ENCODE measurements at places on chromosomes 1 and 21.

DNA sequence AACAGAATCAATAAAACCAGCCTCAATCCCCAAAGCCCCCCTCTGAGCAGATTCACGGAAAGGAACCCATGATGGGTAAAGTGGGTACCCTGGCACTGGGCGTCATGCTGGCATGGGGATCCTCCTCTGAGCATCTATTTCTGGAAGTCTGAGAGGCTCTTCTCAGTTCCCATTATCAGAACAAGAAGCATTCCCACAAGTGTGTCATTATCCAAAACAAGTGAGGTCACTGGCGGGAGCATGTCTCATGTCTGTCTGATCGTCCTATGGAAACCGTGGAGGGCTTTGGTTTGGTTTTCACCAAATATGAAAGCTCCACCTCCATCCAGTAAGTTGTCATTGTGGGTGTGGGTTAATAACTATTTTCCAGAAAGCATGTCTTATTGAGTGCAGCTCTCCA, 70.7 kb downstream of the PGM1 start:
- no peak for DNase-seq

DNA sequence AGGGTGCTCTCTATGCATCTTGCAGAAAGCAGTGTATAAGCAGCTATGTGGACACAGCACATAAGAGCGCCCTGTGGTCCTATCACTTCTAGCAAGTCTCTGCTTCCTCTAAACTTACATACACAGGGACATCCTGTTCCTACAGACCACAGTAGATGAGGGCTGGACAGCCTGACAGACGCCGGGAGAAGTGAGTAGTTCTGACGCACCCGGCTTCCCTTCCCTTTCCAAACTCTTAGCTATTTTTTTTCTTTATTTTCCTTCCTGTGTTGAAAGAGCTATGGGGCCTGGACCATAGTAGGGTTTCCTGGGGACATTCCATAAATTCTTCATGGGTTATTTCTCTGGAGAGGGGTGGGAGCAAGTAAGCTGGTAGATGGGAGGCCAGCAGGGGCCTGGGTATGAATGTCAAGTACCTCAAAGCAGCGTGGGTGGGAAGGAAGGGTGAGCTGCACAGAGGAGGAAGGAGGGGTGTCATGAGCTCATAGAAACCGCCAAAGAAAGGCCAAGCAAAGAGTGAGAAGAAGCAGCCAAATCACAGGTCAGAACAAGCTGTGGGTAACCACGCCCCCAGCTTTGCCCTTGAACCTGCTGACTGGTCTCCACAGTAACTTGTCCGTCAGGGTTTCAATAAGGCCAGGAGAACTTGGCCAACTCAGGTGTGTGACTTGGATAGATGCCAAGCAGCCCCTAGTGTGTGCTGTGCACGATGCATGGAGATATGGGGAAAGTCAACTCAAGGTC, 36.6 kb downstream of the PLXNA2 start:
- no peak for DNase-seq

DNA sequence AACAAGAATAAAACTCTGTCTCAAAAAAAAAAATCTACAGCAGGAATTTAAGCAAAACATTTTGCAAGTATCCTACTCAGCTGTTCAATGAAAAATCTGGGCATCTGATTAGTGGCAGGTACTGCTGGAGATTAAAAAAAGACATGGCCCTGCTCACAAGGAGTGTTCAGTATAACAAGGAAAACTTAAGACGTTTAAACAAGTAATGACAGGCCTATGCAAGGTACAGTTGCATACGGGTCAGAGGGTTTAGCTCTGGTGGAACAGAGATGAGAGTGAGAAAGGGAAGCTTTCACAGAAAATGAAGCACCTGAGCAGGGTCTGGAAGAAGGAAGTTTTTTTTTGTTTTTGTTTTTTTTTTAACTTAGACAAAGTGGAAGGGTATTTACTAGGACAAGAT, 23.0 kb downstream of the SNRNP40 start:
- DNase-seq = no peak

- DNase-seq = peak; percentile 33
Observed at GRCh38 chr1:225825607-225826007, 15.7 kb downstream of the EPHX1 start.

- DNase-seq = no peak
Observed at GRCh38 chr1:40886318-40887011, 24.3 kb upstream of the CITED4 start.

- DNase-seq = no peak
Observed at GRCh38 chr1:239388578-239388977, 2.2 kb downstream of the CHRM3 start.

- peak; percentile 86 for DNase-seq
Observed at GRCh38 chr1:198681831-198682759, 43.3 kb downstream of the PTPRC start.

- no peak for DNase-seq
Observed at GRCh38 chr1:190084552-190084951, 393.1 kb downstream of the BRINP3 start.

DNA sequence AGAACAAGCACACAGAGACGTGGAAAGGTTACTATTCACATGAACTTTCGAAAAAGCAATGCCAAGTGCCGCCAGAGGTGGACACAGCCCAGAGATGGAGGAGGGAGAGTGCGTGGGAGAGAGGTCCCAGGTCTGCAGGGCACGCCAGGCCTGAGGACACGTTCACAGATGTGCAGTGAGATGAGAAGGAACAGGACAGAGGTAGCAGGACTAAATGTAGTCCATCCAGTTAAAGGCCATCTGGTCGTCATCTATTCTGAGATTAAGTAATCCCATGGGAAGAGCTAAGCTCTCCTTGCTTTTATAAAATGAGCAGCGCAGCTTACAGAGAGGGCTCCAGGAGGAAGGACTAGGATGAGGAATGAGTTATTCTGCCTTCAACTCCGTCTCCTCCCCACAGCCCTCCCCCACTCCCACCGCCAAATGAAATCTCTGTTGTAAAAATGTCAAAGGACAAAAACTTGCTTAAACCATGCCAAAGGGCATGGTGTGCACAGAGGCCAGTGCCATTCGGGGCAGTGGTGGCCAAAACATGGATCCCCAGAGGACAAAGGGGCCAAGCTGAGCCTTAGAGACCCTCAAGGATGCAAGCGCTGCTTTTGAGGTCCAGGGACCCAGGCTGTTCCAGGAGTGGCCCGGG, 85.4 kb upstream of the SLC25A33 start:
- DNase-seq = no peak

- DNase-seq = no peak
Observed at GRCh38 chr1:116777831-116778830, 23.9 kb downstream of the CD2 start.

DNA sequence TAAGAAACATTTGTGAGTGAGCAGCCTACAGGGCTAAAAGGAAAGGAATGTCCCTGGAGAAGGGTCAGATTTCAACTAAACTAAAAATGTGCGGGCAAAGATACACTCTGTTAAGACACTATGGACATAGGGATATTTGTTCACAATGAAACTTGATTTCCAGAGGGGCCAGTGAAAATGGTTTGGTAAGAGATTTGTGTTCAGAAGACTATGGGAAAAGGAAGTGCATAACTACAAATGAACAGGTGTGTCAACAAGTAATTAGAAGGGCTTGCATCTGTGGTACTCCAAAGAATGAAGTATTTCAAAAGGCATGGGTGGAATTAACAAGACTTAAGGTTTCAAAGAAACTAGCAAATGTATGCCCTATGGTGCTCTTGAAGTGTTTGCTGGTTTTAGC, 60.4 kb downstream of the NME7 start:
- peak; percentile 64 for DNase-seq

- no peak for DNase-seq
Observed at GRCh38 chr21:25813917-25814316, 79.1 kb downstream of the GABPA start.

GRCh38 chr21:41321211-41321907, 4.8 kb downstream of the FAM3B start:
- DNase-seq = no peak

- no peak for DNase-seq
Observed at GRCh38 chr1:66309006-66309741, 224.8 kb upstream of the SGIP1 start.

GRCh38 chr1:212651521-212651920, 43.0 kb downstream of the ATF3 start:
- no peak for DNase-seq

DNA sequence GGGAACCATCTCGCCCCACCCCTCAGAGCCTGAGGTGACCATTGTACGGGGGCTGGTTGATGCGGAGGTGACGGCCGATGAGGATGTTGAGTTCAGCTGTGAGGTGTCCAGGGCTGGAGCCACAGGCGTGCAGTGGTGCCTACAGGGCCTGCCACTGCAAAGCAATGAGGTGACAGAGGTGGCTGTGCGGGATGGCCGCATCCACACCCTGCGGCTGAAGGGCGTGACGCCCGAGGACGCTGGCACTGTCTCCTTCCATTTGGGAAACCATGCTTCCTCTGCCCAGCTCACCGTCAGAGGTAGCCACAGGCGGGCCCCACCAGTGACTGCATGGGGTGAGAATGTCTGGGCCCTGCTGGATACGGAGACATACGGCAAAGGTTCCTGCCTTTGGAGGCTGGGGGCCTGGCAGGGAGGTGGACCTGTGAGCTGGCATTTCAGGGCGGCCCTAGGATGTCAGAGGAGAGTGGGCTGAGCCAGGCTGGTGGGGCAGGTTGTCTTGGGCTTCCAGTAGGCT, 98.5 kb downstream of the TRIM11 start:
- no peak for DNase-seq

DNA sequence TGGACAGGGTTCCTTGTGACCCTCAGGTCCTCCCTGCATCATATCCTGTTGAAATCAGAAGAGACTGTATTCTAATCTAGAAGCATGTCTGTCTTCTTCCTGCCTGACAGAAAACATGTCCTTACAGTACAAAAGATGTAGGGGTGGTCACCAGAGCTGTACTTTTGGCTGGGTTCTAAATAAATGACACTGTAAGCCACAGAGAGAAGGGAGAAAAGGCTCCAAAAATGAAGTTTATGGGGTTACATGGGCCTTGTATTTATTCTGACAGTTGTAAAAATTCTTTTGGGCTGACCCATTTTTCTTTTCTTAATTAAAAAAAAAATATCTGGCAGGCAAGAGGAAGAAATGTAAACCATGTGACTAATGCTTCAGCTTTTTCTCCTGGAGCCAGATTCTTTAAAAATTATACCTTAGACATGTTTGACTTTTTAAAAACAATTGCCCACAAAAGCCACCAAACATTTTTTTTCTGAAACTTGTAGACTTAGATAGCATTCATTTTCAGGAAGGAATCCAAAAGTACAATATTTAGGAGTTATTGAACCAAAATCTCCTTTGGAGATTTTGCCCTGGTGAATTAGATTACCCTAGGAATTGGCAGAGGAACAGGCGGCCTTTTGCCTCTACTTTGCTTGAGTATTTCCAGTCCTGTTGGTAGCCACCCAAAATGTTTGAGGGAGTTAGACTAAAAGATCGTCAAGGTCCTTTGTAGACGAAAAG, 17.1 kb downstream of the RGL1 start:
- no peak for DNase-seq

DNA sequence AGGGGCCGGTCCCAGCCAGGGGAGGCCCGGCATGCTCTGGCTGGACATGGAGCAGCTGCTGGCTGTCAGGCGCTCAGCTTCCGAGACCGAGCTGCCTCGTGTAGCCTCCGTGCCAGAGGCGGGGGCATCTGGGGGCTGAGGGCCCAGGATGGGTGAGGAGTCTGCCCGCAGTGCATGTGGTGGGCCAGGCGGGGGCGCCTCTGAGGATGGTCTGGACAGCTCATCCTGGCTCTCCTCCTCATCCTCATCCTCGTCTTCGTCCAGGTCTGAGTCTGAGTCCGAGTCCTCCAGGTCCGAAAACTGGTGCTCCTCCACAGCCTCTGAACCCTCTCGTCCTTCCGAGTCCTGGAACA, 28.9 kb upstream of the EDN2 start:
- no peak for DNase-seq

DNA sequence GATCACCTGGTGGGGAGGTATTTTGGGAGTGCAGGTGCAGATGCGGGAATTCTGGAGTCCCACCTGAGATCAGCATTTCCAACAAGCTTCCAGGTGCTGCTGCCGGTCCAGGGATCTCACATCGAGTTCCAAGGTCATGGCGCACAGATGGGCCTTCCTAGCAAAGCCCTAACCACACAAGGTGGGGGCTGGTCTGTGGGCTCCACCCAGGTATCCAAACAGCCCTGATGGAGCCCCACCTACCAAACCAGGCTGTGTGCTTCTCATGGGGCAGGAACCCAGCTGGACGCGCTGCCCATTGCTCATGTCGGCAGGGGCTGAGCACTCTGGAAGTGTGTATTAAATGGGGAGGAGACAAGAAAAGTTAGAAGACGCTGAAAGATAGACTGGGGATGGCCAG, 35.0 kb upstream of the TMEM51 start:
- DNase-seq = no peak

GRCh38 chr1:112579801-112580510, 39.0 kb downstream of the ST7L start:
- no peak for DNase-seq

GRCh38 chr1:110872745-110873720, at the start of gene CD53:
TSS of gene CD53 (plus strand) at chr1:110873148. CDS start at chr1:110891409, 18,261 bp downstream.
- DNase-seq = no peak

DNA sequence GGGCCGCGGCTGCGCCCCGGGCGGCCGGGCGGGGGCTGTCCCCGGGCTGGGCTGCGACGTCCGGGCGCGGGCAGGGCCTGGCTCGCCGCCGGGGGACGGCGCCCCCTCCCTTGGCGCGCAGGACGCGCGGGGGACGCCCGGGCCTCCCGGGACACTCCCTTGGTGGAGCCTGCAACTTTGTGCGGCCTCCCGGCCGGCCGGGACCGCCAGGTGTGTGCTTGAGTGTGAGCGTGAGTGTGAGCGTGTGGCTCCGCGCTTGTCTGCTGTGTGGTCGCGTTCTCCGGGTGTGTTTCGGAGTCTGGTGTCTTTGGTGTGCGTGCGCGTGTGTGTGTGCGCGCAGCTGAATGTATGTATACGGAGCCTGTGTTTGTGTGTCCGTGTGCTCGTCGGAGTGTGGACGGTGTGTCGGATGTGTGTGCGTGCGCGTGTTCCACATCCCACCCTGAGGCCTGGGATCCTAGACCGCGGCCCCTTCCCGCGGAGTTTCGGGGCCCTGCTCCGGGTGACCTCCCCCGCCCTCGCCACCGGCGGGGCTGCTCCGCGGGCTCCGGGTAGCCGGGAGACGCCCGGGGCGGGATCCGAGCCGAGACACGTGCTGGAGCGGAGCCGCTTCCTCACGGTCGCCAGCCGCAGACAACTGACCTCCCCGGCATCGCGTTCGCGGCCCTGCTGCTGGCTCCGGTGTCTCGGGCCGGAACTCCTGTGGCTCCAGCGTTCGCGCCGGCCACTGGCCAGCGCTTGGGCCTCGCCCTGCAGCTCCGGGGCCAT, 1.7 kb downstream of the PTPRU start:
- no peak for DNase-seq

DNA sequence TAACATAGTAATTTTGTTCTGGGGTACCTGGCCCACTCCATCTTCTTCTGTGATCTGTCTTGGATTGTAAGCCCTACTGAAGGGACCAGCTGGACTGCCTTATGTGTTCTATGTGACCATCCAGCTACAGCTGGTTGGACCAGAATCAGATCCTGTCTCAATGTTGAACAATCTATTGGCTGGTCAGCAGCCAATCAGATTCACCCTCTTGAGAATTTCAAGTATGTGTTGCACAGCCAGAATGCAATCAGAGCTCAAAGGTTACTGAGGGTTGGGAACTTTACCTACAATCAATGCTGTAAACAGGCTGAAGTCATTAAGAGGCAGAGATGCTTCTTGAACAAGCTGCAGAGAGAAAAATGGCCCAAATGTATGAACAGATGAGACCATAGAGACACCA, 61.9 kb downstream of the KCNC4 start:
- no peak for DNase-seq

All from NCI-H2081 (cell line).